Left ventricle myocardium inferior (tissue), 1 donor: ENCODE measurements at places on chromosomes 16 and 17.

DNA sequence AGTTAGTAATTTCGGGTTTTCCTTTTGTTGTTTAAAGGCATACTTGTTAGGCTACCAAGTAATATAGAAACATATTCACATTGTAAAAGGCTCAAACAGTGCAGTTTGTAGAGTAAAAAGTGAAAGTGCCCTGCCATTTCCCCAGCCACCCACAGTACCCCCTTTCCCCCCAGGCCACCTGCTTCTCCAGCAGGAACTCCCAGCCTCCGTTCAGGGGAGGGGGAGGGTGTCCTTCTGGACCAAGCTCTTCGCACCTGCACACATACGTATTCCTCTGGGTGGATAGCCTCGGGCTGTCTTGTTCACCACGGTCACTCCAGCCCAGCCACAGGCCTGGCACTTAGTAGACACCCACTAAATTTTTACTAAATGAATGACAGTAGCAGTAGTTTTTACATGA lies 144.5 kb downstream of the CLEC16A start:
- no peak for DNase-seq

GRCh38 chr16:81633680-81634379 lies 145.3 kb upstream of the PLCG2 start:
- no peak for DNase-seq

DNA sequence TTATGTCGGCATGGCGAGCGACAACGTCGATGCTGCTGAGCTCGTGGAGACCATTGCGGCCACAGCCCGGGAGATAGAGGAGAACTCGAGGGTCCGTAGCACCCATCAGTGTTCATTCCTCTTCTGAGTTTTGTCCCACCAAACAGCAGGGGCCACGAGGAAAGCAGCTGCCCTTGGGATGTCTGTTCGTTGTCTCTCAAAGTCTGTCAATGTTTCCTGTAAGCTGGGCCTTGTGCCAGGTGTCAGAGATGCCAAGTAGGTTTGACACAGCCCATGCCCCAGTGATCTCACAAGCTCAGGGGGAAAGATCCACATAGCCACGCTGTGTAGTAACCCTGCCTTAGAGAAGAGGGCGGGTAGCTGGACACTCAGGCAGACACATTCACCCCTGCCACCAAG lies 22.6 kb downstream of the NTAN1 start:
- peak; percentile 77 for DNase-seq

- DNase-seq, result no peak
Measured at GRCh38 chr17:5096731-5097100, 15.0 kb downstream of the ZNF232 start.

GRCh38 chr16:49469930-49470451 lies 96.4 kb downstream of the C16orf78 start:
- no peak for DNase-seq

- DNase-seq, result no peak
Measured at GRCh38 chr17:62611292-62611691, 16.2 kb upstream of the MRC2 start.

DNA sequence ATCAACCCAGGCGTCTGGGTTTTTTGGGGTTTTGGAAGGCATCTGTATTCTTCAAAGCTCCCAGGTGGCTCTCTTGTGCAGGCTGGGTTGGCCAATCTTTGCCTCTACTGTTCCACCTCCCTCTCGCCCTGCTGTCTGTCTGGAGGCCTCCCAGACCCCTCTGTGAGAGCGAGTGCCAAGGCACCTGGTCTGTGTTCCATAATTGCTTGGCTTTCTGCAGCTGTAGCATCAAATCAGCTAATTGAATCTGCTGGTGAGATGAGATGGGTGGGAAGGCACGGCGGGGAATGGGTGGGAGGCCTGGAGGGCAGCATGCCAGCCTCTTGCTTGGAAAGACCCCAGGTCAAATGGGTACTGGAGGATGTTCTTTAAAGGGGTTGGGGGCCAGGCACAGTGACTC lies 52.5 kb upstream of the CLEC19A start:
- no peak for DNase-seq

DNA sequence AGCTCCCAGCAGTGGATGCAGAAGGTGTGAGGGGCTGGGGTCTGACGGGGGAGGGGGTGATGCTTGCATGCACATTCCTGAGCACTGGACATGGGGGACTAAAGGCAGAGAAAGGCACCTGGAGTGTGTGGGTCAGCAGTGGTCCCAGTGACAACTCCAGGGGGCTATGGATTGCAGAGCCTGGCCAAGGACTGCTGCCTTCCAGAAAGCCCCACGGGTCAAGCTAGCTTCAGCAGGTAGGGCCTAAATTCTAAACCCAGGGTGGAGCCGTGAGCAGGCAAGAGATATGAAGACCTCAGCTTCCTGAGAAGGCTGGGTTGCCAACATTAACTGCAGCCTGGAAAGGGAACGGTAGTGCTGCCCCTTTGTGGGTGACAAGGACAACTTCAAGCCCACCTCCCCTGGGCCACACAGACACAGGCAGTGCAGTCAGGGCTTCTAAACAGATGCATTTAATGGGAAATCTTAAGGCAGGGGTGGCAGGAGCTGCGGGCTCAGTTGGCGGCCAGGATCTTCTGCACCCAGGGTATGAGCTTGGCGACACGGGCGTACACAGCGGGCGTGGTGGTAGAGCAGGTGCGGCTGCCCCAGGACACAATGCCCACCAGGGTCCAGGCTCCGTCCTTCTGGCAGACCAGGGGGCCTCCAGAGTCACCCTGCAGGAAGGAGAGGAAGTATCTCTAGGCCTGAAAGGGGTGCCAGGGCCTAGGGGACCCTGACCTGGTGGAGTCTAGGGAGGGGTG lies 3.1 kb downstream of the CTRB2 start:
- peak; percentile 11 for DNase-seq

DNA sequence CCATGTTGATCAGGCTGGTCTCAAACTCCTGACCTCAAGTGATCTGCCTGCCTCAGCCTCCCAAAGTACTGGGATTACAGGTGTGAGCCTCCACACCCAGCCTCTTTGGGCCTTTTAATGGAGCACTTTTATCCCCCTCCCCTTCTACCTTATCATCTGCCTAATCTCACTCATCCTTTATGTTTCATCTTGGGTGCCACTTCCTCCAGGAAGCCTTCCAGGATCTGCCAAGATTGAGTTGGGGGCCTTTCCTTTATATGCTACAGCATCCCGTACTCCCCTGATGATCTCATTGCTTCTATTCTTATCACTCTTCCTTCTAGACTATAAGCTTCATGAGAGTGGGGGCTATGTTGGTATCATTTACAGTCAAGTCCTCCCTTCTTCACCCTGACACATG lies 192.8 kb upstream of the WSCD1 start:
- DNase-seq, result no peak

DNA sequence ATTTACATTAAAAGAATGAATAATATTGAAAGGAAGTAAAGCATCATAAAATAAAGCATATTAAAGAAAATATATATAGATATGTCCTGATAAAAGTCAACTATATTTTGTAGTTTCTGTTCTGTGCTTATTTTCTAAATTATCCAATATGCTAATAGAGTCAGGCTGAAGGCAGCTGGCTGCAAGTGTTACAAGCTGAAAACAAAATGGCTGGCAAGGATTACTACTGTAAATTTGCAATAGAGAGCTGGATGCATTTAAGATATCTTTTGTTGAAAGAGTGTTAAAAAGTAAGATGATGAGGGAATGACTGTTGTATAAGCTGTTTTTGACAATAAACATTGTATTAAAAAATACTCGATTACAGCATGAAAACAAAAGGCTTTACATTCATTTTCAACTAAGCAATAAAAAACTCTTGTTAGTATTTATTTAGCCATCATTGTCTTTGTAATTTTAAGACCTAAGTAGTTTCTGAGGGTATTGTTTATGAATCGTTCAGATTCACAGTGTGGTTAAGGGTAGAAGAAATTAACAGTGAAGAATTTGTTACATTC lies 76.3 kb downstream of the TANC2 start:
- no peak for DNase-seq
